HS-5 (cell line): ENCODE measurements at places on chromosomes 3 and 15.
A peak's percentile ranks its signal among the peaks of the same experiment; 100 is the strongest.

DNA sequence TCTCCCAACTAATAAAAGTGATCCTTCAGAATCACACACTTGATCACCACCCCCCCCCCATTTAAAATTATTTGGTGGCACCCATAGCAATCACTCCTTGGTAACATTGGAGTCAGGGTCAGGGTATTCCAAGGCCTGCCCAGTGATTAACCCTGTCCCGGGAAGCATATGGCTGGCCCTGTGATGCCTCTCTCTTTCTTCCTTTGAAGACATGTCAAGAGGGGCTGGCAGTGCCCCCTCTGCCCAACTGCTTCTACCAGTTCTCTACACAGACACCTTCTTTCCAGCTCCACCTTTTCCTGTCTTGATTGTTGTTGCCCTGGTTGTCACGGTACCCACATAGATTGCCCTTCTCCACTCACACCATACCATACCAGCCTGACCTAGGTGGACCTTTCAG is 30.9 kb upstream of the MANF start:
- DNase-seq: no peak

DNA sequence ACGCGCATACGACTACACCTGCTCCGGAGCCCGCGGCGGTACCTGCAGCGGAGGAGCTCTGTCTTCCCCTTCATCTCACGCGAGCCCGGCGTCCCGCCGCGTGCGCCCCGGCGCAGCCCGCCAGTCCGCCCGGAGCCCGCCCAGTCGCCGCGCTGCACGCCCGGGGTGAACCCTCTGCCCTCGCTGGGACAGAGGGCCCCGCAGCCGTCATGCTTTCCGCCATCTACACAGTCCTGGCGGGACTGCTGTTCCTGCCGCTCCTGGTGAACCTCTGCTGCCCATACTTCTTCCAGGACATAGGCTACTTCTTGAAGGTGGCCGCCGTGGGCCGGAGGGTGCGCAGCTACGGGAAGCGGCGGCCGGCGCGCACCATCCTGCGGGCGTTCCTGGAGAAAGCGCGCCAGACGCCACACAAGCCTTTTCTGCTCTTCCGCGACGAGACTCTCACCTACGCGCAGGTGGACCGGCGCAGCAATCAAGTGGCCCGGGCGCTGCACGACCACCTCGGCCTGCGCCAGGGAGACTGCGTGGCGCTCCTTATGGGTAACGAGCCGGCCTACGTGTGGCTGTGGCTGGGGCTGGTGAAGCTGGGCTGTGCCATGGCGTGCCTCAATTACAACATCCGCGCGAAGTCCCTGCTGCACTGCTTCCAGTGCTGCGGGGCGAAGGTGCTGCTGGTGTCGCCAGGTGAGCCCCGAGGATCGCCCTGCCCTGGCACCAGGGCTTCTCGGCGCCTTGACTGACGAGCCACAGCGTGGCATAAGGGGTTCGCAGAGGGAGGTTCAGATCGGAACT is 420 bp downstream of the SLC27A2 start:
- DNase-seq: no peak

GRCh38 chr3:101827211-101828174 is 21.8 kb upstream of the NFKBIZ start:
- DNase-seq: no peak

- DNase-seq: no peak
Observed at GRCh38 chr3:33001889-33002288, 50.4 kb downstream of the CCR4 start.

- DNase-seq: no peak
Observed at GRCh38 chr15:86444527-86444926, 364.9 kb downstream of the AGBL1 start.

- no peak for DNase-seq
Observed at GRCh38 chr15:52105846-52106245, 6.7 kb downstream of the BCL2L10 start.

GRCh38 chr3:9248522-9249271 is 749 bp downstream of the SRGAP3 start:
- no peak for DNase-seq

GRCh38 chr15:73460662-73461061 is 17.7 kb downstream of the REC114 start:
- no peak for DNase-seq

DNA sequence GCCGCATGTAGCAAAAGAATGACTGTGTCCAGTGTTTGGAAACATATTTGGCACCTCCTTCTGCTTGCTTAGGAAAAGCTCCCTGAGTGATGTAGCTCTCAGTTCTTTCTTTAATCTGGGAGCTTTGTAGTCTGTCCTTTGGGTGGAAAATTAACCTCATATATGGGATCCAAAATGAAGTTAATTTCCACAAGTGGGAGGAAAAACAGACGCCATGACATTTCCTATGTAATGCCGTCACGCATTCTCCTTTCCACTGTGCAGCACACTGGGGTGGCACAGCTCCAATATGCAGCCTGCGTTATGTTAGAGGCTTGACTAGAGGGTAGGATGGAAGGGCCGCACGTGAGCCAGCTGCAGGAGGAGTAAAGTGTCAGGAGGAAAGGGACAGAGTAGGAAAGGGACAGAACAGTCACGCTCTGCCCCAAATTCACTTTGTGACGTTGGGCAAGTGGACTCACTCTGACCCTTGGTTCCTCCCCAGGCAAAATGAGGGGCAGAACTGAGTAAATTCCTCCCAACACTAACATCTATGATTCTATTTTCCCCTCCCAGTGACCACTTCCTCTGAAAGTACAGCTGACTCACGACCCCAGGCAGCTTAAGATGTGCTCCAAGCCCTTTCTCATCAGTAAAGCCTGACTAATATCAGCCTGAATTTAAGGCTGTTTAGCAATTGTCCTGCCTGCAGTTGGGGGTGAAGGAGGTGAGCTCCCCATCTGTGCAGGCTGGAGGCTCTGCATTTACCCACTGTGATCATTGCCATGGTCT is 176.5 kb upstream of the PFN2 start:
- DNase-seq: peak; percentile 94

DNA sequence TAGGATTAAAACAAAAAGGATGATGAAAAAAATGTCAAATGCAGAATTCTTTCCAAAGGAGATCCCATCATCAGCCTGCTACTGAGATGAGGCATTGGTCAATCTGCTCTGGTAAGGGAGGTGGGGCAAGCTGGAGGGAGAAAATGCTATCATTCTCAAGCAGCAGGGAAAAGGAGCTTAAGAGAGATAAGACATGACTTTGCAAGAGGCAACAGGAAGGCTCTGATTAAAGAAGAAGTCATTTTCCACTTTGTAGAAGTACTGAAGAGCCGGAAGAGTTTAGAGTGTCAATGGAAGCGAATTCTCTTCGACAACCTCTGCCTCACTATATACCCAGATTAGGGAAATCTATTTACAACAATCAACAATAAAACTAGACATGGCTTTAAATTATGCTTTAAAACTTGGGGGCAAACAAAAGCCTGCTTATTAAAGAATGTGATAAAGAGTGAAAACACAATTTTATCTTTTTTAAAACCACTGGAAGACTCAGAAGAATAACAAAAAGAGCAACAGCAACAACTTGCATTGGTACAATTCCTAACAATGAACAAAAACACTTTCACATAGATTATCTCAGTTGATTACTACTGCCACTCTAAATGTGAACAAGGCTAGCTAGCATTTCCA is 81.8 kb upstream of the NANOGP8 start:
- DNase-seq: no peak

- DNase-seq: no peak
Observed at GRCh38 chr15:77001966-77002365, 7.0 kb downstream of the PSTPIP1 start.

DNA sequence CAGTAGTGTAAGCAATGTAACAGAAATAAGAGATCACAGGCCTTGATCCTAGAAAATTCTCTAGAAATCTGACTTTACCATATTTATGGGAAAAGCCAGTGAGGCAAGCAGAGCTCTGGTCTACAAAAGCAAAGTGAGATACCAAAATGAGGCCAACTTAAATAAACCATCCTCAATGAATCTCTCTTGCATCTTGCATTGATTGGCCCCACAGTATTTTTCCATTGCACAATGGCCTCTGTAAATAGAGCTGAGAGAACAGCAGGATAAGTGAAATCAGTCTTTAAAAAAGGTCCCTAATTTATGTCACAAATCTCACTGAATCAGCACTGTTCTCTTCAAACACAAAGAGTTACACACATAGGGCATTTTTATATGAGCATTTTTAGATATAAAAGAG is 8.9 kb downstream of the CFAP20DC start:
- no peak for DNase-seq

- DNase-seq: no peak
Observed at GRCh38 chr3:188272481-188273372, 118.8 kb downstream of the LPP start.

- peak; percentile 38 for DNase-seq
Observed at GRCh38 chr3:173191611-173192010, 50.6 kb upstream of the SPATA16 start.

DNA sequence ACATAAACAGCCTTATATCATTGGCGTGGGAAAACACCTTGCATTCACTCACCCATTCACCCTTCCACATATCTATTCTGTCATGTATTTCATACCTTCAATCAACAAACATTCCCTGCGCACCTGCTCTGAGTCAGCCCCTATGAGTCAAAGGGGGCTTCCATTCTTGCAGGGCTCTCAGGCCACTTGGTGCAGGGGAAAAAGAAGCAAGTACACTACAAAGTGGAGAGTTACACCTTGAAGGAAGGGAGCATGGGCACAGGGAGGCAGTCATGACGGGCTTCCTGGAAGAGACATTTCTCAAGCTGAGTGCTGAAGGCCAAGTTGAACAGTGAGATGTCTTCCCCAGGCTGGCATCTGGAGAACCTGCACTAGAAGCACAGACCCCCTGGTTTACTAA is 4.6 kb upstream of the AMOTL2 start:
- DNase-seq: no peak

- no peak for DNase-seq
Observed at GRCh38 chr3:46059432-46059831, 32.1 kb upstream of the XCR1 start.

DNA sequence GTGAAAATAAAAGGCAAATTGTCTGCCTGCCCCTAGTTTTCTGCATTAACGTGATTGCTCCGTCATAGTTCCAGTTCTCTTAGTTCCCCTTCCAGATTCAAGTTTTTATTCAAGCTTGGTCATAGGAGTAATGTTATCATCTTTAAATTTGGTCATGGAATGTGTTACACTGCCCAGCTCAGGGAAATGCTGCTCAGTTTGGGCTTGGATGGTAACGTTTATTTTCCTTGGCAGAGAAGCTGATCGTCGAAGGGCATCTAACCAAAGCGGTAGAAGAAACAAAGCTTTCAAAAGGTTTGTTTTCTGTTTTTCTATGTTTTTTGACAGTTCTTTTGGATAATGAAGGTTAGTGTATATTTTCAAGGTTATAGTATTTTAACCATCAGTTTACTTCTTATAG is 118.4 kb upstream of the FLNB start:
- DNase-seq: no peak

DNA sequence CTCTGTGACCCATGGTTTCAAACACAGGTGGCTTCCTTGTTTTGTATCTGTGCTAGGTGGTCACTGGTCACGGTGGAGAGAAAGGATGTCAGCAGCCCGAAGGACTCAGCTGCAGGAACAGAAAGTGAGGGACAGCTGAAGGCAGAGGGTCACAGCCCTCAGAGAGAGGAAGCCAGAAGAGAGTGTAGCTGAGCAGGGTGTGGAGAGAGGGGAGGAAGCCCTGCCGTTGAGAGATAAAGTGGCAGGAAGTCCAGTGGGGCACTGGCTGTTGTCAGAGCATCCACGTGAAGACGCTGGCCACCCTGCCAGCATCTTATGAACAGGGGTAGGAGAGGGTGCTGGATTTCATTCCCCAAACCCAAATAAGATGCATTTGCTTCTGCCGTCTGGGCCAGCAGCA is 36.9 kb downstream of the LIMD1 start:
- no peak for DNase-seq

DNA sequence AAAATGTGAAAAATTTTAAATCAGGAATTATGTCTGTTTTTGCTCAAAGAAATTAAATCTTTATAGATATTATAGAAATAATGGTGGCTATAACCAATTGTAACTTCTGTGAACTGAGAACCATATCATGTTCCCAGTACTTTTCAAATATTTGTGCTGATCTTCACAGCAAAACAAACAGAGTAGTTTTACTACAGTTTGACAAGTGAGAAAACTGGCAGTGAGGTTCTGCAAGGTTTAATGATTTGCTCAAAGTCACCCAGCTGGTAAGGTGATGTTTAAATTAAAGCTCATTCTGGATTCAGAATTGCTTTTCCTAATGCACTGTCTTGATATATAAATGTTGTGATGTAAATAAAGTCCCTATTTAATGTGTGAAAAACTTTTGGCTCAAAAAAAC is 22.0 kb upstream of the SPTSSB start:
- DNase-seq: no peak

- DNase-seq: no peak
Observed at GRCh38 chr15:65571971-65572370, 39.0 kb downstream of the INTS14 start.

DNA sequence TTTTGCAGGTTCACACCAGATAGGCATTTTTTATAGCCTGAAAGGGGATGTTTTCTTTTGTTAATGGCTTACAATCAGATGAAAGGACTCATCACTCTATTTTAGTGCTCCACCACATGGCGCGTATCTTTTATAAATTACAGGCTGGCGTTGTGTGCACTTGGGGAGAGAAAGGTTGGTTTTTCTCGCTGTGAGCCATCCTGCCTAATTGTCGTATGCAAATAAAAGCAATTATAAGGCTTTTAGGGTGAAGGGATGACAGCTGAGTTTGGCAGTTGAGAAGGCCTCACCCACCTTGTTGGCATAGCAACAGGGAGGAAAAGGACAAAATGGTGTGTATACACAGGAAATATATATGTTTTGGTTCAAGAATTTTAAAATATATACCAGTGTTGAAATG is 268.0 kb downstream of the NR2F2 start:
- DNase-seq: no peak

DNA sequence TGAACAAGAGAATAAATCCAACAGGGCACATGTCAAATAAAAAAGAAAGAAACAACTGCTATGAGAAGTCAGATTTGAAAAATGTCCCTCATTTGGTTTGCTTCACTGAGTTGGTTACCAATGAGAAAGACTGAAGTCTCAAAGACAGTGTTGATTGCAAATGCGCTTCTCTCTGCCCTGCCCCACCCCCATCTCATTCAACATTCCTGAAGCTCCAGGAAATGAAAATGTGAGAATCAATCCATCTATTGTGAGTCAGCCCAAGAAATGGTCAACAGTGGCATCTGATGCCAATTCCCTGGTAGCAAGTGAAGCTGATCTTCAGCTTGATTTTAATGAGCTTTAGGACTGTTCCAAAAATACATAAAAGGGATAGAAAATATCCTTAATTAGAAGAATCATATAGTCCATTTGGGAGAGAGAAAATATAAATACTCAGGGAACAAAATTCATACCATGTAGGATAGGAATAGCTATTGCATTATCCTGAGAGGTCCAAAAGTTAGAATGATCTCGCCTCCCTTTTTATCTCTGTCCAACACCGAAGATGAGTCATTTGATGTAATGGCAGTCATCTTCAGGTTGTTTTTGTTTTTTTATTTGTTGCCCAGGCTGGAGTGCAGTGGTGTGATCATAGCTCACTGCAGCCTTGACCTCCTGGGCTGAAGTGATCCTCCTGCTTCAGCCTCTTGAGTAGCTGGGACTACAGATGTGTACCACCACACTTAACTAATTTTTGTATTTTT is 200.3 kb upstream of the UMPS start:
- DNase-seq: no peak

- no peak for DNase-seq
Observed at GRCh38 chr15:100925480-100925879, 6.3 kb downstream of the LRRK1 start.

GRCh38 chr15:90863987-90864386 is 4.4 kb upstream of the FURIN start:
- DNase-seq: no peak
